ENCODE measurements at places on chromosomes 13 and 19.

GRCh38 chr19:47476438-47476972, 4.8 kb upstream of the SLC8A2 start:
- DNase-seq: no peak

GRCh38 chr13:40233731-40234195, 432.7 kb downstream of the FOXO1 start:
- no peak for DNase-seq

DNA sequence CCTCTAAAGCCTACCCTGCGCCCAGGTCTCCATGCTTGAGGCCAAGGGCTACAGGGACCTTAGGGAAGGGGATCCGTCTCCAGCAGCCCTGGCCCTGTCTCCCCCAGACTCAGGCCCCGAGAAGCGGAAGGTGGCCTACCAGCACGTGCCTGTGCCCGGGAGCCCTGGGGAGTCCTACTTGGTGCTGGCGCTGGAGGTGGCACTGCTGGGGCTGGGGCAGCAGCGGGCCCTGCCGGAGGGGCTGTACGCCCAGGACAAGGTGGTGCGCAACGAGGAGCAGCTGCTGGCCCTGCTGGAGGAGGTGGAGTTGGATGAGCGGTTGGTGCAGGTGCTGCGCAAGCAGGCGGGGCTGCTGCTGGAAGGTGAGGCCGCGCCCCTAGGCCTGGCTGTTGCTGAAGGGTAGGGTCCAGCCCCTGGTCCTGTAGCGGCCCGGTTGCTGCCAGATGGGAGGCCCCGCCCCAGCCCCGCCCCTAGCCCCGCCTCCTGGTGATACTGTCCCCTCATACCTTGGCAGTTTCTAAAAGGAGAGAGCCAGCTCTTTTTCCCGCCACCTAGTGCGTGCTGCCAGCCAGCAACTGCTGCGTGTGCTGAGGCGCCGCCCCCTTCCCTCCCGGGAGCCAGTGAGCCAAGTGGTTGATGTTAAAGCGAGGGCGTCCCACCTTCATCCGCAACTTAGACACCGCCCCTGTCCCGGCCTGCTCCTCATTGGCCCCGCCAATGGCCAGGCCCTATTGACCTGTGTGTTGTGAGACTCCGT, 22.6 kb downstream of the ZSWIM4 start:
- DNase-seq: no peak

DNA sequence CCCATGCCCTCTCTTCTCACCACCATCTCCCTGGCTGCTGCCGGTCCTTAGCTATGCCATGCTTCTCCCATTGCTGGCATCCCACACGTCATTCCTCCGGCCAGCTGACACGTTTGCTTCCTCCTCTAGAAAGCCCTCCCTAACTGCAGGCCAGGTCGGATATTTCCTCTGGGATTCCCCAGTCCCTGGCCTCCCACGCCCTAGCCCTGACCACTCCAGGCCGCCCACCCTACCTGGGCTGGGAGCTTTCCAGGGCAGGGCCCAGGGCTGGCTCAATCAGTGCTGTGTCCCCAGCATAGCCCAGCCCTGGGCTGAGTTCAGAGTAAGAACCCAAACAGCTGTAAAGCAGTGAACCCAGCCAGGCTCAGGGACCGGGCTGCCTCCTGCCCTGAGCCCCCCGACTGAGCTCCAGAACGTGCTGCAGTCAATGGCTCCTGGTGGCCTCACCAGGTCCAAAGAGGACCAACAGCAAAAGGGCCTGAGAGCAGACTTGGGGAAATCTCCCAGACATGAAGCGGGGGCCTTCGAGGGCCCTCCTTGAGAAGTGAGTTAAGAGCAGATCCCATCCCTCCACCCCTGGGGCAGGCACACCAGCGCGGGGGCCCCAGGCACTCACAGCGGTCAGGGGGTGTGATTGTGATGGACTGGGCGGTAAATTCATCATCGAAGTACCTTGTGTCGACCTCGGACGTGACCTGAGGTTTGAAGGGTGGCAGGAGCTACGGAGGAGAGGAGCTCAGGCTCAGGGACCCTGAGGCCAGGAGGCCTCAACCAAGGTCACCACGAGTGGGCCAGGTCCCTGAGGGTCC, 8.1 kb upstream of the CCNP start:
- no peak for DNase-seq

DNA sequence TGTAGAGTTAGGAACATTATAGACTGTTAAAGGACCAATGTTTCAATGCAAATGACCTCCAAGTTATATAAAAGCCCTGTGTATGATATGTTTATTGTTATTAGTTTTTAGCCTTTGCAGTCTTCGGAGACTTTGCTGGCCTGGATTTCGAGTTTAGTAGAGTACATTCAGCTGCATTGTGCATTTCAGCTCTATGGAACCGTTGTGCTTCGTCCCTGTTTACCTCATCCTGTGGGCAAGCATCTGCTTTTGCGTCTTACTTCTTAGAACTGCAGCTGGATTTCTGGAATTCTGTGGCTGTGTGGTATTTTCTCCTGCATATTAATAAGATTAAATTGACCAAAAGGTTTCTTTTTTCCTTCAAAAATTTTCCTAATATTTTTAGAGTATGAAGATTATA, 138.6 kb downstream of the KCNRG start:
- DNase-seq: no peak

All from T-helper 22 cell (primary cell).